ENCODE measurements at places on chromosomes 11 and 22.

GRCh38 chr11:114846416-114846791 is 168.1 kb downstream of the NXPE2 start:
- DNase-seq, result no peak

- DNase-seq, result no peak
Observed at GRCh38 chr11:102304686-102305085, 12.6 kb upstream of the BIRC3 start.

- peak; percentile 8 for DNase-seq
Observed at GRCh38 chr11:94767701-94768601, at the start of gene AMOTL1. TSS of gene AMOTL1 (plus strand) at chr11:94768356. CDS start at chr11:94768512, 156 bp downstream.

DNA sequence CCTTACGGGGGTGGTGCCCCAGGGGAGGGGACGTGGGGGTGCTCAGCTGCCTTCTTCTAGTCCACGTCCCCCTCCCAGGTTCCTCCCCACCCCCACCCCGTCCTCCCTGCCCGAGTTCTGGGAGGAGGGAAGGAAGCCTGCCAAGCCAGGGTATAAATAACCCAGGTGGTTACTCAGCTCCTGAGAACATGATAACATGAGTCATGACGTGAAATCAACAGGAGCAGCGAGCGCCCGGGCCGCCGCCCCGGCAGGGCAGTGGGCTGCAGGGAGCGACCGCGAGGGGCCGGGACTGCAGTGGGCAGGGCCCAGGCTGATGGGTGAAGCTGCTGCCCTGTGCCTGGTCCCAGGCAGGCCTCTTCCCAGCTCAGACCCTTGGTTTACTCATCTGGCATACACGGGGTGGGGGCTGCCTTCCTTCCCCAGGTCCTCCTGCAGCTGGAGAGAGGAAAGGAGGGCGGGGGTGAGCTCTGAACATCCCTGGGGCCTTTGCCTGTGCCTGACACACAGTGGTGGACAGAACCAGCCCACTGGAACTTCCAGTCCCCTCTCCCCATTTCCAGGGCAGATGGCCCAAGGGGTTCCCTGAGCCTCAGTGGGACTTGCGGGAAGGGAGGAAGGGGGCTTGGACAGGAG is 8.8 kb upstream of the PDGFB start:
- no peak for DNase-seq

GRCh38 chr22:29183971-29184848 is 21.5 kb upstream of the EMID1 start:
- no peak for DNase-seq

- DNase-seq, result no peak
Observed at GRCh38 chr22:31866918-31867317, 77.4 kb upstream of the YWHAH start.

GRCh38 chr22:34858066-34858465 is 207.9 kb upstream of the ISX start:
- no peak for DNase-seq

GRCh38 chr11:59158206-59159068 is 13.5 kb upstream of the DTX4 start:
- DNase-seq, result peak; percentile 32

- DNase-seq, result peak; percentile 45
Observed at GRCh38 chr11:3920148-3920852, 64.8 kb downstream of the STIM1 start.

DNA sequence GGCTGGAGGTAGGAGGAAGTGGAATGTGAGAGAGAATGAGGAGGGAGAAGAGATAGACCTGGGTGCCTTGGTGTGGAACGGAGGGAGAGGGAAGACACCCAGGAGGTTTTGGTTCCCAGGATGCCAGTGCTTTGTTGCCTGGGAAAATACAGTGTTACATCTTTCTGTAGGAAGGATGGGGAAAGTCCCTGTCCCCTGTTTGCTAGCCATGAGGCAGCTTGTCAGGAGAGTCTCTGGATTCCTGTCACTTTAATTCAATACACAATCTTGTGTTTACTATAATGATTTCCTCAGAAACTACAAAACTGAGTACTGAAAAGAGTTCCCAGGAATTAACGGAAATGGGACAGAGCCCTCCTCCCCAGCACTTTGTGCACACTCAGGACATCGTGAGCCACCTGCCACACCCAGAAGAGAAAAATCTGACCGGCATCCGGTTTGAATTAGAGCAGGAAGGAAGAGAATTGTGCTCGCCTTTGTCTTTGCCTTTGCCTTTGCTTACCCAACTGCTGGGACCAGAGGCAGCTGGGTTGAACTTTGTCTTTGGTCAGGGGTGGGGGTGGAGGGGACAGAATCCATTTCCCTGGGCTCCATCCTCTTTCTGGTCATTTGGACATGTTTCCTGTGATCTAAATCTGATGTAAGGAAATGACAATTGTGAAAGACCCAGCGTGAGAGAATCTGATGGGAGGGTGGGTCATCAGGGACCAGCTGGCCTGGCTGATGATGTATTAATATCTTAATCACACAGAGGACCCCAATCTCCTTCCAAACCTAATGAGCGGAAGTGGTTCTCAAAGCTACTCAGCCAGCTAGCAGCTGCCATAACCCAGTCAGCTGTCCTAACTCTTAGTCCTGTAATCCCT is 1.3 kb upstream of the LIMK2 start:
- no peak for DNase-seq

- no peak for DNase-seq
Observed at GRCh38 chr22:38033522-38034277, 23.5 kb upstream of the PICK1 start.

- no peak for DNase-seq
Observed at GRCh38 chr11:71188886-71189767, 63.2 kb downstream of the SHANK2 start.

GRCh38 chr11:83480251-83480650 is 194.1 kb upstream of the CCDC90B start:
- DNase-seq, result no peak

- no peak for DNase-seq
Observed at GRCh38 chr11:35050541-35050995, 88.4 kb upstream of the CD44 start.

DNA sequence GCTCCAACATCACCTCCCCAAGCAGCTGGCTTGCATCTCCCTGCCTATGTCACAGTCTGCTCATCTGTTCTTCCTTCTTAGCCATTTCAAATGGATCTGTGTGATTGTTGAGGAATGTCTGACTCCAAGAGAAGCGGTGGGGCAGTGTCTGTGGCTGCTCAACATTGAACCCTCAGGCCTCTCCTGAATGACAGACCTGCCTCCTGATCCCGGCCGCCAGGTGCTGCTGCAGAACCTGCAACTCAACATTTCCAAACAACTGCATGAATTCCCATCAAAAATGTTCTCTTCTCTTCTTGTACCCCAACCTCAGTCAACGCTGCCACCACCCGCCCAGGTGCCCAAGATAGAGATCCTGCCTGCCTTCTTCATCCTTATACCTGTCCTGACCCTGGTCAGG is 132.5 kb downstream of the FBXO7 start:
- DNase-seq, result no peak

DNA sequence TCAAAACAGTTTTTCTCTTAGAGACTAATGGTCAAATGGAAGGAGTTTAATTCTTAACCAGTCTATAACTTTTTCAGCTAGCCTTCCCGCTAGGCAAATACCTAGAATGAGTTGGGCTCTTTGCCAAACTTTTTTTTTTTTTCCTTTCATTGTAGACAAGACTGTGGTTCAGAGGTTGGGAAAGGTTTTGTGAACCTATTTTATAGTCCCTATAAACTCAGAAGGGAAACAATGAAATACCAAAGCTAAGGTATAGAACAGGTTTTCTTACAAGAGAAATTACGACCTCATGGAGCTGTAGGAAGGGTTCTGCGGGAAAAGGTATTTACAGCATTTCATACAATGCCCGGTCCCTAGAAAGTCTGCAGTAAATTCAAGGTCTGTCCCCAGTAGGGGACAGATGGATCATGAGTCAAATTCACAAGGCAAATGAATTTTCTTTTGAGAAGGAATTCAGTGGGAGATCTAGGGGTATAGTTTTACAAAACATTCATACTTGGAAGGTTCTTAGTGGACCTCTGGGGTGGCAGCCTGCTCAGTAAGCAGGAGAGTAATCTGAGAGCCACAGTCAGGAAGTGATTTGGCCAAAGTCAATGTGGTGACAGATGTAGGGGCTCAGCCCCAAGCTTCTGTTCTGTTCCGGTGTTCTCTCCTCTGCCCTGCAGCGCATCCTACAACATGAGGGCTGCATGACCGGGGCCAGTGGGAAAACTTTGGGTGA is 146.8 kb downstream of the DBX1 start:
- no peak for DNase-seq

- DNase-seq, result no peak
Observed at GRCh38 chr11:95442531-95443050, 211.6 kb upstream of the SESN3 start.

DNA sequence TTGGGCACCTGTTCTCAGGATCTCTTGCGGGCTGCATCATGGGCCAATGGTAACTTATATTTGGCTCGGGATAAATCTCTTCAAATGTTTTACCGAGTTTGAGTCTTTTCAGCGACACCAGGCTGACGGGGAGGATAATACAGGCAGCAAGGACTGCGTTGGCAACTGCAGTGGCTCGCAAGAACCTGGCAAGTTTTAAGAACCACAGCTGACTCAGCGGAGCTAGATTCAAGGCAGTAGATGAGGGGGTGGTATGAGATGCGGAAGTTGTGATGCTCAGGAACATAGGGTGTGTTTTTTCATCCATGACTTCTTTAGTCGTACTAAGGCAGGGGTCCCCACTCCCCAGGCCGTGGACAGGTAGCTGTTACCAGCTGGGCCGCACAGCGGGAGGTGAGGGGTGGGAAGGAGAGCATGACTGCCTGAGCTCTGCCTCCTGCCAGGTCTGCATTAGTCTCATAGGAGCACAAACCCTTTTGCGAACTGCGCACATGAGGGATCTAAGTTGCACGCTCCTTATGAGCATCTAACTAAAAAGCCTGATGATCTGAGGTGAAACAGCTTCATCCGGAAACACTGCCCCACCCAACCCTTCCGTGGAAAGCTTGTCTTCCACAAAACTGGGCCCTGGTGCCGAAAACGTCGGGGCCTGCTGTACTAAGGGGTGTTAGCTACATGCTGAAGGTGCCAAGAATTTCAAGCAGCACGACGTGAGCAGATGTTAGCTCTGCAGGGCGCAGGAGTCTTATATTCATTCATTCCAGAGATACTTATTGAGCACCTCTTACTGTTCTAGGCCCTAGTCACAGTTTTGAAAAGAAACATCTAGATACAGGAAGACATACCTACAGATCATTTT is 6.4 kb upstream of the JAM3 start:
- no peak for DNase-seq

DNA sequence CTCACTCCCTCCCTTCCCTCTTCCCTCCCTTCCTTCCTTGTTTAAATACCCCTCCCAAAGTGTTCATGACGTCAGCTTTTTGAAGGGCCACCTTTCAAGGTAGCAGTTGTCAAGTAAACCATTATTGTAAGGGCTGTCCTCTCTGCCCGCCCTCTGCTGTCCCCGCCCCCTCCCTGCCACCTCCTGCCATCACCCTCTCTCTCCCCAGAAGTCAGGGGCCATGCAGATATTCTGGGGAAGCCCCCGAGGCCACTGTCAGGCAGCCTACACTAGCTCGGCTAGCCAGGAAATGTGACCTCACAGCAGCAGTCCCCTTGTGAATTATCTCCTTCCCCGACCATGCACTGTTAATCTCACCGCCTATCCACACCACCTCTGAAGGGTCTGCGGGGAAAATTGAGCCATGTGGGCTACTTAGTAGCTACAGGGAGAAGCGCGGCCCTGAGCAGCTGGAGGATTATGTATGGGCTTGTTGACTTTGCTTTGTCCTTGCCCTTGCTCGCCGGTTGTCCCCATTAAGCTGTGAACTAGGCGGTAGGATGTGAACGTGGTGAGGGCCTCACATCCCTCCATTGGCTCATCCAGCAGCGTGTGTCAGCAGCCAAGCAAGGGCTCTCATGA is 42.1 kb upstream of the ATXN10 start:
- no peak for DNase-seq

- no peak for DNase-seq
Observed at GRCh38 chr11:24422376-24422775, 74.5 kb upstream of the LUZP2 start.

DNA sequence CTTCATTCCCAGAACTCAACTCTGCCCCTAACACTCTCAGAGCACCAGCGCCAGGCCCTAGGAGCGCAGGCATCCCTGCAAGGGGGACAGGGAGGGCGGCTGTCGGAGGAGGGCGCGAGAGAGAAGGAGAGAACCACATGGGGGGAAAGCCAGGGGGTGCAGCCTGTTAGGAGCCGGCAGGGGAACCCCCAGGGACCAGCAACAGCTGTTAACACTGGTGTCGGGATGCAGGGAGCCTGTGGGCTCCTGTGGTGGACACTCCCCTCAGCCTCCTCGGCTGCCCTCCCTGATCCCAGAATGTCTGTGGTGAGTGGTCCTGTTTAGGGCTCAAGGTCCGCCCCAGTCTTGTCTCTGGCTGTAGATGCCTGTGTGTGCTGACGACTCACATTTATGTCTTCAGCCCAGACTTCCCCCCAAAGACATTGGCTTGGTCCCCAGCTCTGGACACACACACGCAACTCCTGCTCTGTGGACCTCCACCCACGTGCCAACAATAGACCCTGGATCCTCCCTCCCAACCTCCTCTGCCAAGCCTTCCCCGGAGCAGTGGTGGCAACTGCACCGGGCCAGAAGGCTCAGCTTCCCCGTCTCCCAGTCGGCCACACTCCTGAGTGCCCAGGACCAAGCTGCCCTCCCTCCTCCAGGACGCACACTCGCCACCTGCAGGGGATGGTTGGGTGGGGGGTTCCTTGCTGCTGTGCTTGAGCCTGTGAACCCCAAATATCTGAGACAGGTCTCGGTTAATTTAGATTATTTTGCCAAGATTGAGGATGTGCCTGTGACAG is 817 bp upstream of the IFITM5 start:
- DNase-seq, result peak; percentile 50

DNA sequence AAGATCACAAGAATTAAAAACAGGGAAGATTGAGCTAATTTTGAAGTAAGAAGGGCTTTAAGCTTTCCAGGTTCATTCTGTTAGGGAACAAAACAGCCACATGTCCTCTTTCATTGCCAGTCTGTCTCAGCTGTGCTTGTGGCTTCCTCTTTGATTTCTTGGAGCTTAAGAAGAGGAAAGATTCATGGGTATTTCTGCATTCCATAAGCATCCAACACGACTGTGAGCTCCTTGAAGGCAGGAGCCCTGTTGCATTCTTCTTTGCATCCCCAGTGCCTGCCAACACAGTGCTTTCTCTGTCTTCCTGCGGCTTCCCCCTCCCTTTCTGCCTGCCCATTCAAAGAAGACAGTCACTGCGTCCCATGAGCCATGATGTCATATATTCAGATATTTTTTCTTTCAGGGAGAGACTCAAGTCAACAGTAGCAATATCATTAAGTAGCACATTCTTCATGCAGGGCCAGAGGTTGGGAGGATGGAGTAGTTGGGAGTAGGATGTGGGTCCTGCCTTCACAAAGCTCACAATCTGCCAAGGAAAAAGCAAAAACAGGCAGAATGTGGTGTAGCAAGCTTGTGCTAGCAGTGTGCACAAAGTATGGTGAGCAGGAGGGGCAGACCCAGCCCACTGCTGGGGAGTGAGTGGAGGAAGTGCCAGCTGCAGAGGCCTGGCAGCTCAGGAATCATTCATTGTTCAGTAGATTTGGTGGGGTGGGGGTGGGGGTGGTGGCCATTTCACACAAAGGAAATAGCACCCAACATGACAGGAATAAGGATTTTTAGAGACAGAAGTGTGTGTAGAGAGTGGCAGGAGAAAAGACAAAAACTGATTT is 162.1 kb upstream of the RASSF10 start:
- DNase-seq, result no peak

GRCh38 chr11:27582621-27583020 is 76.1 kb upstream of the LIN7C start:
- DNase-seq, result no peak

Data from activated CD8-positive, alpha-beta memory T cell treated with anti-CD3 and anti-CD28 coated beads for 1 hour (primary cell).